ENCODE measurements at places on chromosomes 4 and X.

DNA sequence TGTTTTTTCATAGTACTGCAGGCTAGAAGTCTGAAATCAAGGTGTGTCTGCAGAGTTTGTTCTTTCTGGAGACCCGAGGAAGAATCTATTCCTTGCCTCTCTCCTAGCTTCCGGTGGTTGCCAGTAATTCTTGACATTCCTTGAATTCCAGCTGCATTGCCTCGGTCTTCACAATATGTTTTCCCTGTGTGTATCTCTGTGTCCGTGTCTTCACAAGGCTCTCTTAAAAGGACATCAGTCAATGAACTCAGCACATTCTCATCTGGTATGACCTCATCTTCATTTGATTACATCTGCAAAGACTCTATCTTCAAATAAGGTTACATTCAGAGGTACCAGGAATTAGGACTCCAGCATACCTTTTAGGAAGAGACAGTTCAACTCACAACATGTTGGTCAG, 163.4 kb downstream of the BANK1 start:
- DNase-seq: no peak

DNA sequence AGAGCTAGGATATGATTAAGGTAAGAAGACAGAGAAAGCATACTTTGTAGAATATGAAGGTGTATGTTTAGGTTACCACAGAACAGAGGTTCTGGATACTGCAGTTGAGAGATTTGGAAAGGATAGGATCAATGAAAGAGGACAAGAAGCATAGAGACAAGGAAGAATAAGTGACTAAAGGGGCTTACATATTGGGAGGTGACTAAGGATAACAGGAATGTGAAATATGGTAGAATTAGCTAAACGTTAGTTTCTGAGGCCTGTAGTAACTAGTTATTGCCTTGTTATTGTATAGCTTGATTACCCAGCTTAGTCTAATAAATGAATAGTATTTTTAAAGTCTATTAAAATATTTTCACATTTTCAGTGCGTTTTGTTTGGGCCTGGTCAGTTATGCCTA, 38.2 kb downstream of the CENPI start:
- DNase-seq: no peak

- no peak for DNase-seq
These were observed 21.4 kb downstream of the ZCCHC13 start for GRCh38 chrX:74325130-74326059.

- DNase-seq: no peak
These were observed 13.7 kb downstream of the DGKK start for GRCh38 chrX:50456712-50457484.

DNA sequence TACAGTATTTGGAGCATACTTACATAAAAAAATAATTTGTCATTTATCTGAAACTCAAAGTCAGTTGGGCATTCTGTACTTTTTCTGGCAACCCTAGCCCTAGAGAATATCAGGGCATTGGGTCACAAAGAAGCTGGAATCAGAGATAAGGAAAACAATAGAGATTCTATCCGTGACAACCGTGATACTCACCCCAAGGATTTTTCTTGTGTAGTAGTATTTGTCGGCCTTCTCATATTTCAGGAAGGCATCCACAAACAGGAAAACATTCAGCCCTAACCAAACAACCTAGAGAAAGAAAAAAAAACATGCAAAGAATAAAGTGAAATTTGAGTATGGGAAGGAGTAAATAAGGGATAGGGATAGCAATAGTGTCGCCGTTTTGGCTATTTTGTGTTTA, 3.6 kb downstream of the NOX1 start:
- DNase-seq: no peak

DNA sequence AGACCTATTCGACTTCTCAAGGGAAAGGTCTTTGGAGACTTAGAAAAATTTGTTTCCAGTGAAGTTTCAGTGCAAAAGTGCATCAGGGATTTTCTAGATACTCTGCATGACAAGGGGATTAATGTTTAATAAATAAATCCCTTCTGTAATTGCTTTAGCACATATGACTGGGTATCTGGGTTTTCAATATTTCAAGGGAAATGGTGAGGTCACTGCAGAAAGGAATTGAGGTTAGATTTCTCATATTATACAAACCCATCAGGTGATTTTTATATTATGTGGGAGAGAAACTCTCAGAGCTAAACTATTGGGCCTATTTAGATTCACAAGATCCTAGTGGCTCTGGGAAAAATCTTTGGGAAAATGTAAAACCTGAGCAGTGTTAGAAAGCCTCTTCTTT, 48.3 kb upstream of the SLC4A4 start:
- no peak for DNase-seq

DNA sequence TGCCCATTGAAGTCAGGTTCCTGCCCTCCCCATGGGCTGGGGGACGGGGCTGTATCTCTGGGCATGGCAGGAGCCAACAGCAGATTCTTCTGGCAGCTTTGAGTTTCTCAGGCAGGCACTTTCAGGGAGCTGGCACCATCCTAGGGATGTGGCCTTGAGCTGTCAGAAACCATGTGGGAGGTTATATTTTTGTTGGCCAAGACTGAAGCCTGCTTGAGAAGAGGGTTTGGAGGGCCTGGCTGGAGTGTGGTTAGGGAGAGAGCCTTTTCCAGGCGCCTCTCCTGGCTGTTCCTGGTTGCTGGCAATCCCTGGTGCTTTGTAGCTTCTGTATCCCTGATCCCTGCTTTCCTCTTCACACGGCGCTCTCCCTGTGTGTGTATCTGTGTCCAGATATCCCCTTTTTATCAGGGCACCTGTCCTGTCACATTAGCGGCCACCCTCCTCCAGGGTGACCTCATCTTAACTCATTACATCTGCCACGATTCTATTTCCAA, 30.6 kb upstream of the SORCS2 start:
- no peak for DNase-seq

- no peak for DNase-seq
These were observed 157.4 kb upstream of the PDE5A start for GRCh38 chr4:119785963-119786362.

- DNase-seq: no peak
These were observed 363.4 kb downstream of the DMD start for GRCh38 chrX:32847921-32848320.

- no peak for DNase-seq
These were observed 854.7 kb upstream of the ADGRL3 start for GRCh38 chr4:60345392-60345791.

DNA sequence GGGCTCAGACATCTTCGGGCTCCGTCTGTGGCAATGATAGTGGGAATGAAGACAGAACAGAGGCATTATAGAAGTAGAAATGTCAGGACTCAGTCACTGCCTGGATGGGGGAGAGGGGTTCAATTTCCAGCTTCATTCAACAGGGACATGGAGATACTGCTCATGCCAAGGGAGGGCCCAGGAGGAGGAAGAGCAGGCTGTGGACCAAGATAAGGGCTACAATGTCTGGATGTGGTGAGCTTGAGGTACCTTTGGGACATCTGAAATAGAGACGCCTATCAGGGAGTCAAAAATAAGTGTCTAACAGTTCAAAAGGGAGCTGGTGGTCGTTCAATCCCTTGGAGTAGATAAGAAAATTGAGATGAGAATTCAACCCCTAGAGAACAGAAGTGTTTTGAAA, 34.5 kb downstream of the ELF4 start:
- DNase-seq: no peak

DNA sequence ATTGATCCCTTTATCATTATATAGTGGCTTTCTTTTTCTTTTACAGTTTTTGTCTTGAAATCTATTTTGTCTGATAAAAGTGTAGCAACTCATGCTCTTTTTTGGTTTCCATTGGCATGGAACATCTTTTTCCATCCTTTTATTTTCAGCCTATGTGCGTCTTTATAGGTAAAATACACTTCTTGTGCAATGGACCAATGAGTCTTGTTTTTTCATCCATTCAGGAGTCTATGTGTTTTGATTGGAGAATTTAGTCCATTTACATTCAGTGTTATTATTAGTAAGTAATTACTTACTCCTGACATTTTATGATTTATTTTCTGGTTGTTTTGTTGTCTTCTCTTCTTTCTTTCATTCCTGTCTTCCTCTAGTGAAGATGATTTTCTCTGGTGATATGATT, 66.4 kb upstream of the IL2 start:
- no peak for DNase-seq

- no peak for DNase-seq
These were observed 624.8 kb downstream of the MID1IP1 start for GRCh38 chrX:39426101-39426500.

GRCh38 chrX:115584696-115585095, 23.7 kb downstream of the PLS3 start:
- DNase-seq: no peak

DNA sequence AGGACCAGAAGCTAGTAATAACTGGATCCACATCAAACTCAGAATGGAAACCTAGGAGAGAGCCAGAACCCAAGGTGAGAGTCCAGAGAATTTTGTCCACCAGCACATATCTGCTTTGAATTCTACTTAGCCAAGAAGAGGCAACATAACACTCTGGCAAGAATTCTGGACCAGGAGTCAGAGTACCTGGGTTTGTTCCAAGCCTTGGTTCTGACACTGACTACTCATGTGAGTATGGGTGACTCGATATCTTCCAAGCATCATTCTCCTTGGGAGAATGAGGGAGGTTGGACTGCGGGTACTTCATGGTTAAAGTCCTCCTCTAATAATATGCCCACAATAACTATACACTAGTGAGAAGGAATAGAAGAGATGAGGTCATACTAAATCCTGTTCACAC, 144.0 kb upstream of the JADE1 start:
- no peak for DNase-seq

- no peak for DNase-seq
These were observed 2351.4 kb downstream of the PCDH7 start for GRCh38 chr4:33071535-33071934.

- peak; percentile 76 for DNase-seq
These were observed 84.9 kb downstream of the BCOR start for GRCh38 chrX:40012868-40013265.

GRCh38 chrX:154360155-154360713, 14.2 kb downstream of the FLNA start:
- no peak for DNase-seq

DNA sequence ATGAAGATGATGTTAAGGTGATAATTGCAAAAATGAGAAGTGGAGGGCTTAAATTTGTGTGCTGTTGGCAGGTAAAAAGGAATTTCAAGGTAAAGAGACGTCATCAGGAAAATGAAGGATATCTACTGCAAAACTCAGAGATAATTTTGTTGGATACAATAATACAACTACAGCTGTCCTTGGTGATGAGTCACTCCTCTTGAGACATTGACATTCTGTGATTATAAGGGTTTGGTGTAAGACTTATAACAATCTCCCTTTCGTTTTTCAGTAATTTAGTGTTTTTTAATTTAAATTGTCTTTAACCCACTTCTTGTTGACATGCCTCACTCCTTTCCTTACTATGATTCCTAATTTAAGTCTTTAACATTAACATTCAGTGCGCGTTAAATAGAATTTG, 1074.1 kb upstream of the SLIT2 start:
- no peak for DNase-seq

GRCh38 chr4:35182451-35182850, 1061.9 kb downstream of the ARAP2 start:
- DNase-seq: no peak

GRCh38 chr4:37762294-37762990, 64.0 kb upstream of the PGM2 start:
- DNase-seq: no peak

DNA sequence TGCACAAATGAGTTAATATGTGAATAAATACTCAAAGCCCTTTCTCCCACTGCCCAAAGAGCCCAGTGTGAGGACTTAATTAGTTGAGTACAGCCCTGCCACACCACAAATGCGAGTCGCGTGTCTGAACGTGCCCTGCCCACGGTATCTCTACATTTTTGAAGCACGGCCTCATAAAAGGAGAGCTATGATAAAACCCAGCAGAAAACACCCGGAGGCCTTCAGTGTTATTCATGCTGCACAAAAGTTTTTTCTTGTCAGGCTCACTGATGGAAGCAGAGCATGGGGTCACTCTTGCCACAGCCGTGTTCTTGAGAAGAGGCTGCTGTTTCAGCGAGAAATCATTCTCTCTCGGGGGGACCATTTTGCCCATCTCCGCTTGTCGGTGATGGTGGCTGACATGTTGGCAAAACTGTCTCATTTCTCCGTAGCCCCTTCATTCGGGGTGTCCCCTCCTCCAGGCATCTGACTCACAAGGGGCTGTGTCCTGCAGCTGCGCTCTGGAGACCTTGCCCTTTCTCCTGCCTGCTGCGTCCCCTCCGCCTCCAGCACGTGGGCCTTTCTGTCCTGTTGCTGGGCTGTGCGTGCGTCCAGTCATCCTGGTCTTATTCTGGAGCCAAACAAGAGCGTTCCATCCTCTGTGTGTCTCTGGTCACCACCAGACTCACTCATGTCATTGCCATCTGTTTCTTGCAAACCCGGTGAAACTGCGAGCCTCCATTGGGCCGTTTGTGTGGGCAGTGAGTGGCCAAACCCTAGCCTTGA, 88.8 kb downstream of the SORCS2 start:
- no peak for DNase-seq

DNA sequence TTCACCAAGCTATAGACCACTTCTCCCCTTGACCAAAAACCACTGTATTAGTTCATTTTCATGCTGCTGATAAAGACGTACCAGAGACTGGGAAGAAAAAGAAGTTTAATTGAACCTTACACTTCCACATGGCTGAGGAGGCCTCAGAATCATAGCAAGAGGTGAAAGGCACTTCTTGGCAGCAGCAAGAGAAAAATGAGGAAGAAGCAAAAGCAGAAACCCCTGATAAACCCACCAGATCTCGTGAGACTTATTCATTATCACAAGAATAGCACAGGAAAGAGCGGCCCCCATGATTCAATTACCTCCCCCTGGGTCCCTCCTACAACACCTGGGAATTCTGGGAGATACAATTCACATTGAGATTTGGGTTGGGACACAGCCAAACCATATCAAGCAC, 97.8 kb downstream of the DOCK11 start:
- DNase-seq: no peak

DNA sequence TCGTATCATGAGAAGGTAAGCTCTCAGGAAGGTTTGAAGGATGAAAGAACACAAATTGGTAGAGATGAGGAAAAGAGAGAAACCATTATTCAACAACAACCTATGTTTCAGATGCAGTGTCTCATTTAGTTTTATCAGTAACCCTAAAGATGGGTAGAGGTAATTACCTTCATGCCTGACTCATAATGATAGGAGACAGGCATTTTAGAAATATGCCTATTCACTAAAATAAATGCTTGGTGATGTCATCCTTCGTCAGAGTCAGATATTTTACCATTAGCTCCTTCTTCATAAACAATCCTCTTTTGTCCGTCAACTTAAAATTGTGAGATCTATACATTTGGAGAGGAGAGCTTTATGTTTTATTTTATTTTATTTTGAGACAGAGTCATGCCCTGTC, 21.5 kb upstream of the RNF150 start:
- no peak for DNase-seq

DNA sequence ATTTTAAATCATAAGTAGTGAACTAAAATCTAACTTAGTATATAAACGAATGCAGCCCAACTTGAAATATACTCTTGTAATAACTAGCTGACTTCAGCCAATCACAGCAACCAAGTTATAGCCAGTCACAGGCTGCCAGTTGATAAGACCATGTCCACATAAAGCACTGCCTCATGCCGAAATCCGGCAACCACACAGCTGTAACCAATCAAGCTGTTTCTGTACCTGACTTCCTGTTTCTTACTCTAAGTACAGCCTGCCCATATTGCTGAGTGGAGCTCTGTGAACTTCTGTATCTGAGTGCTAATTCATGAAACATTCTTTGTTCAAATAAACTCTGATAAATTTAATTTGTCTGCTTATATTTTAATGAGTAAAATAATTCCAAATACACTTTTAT, 805.3 kb upstream of the EPHA5 start:
- no peak for DNase-seq

GRCh38 chr4:476501-476900, 22.5 kb downstream of the ZNF721 start:
- DNase-seq: no peak

GRCh38 chr4:3708103-3708510, 58.1 kb upstream of the ADRA2C start:
- DNase-seq: peak; percentile 43
